Suprapubic skin (tissue), 4 donors: ENCODE measurements at places on chromosomes 7 and 10. TPM values are rescaled to one million over a fixed set of nuclear protein-coding genes. Genes with fewer than 3 reads are reported as not detected.

- H3K36me3 ChIP-seq, result no peaks in the 10 kb centered on the region
- no peak overlapping the region for H3K27ac ChIP-seq
- H3K27me3 ChIP-seq, result no peaks in the 10 kb centered on the region
- no peak overlapping the region for H3K4me3 ChIP-seq
- H3K4me1 ChIP-seq, result peaks cover 35% of the 10 kb centered on the region
These were observed 5.4 kb upstream of the GLI3 start for GRCh38 chr7:42242381-42242780.

- peak overlapping the region; percentile 19 for H3K4me3 ChIP-seq
- H3K36me3 ChIP-seq, result no peaks in the 10 kb centered on the region
- H3K27ac ChIP-seq, result peak overlapping the region; percentile 49
- H3K27me3 ChIP-seq, result no peaks in the 10 kb centered on the region
These were observed 339.8 kb downstream of the FRMD4A start for GRCh38 chr10:13990946-13991345.

- peak; percentile 77 for DNase-seq
- peak overlapping the region; percentile 76 for H3K27ac ChIP-seq
- peaks cover 18% of the 10 kb centered on the region for H3K36me3 ChIP-seq
- H3K27me3 ChIP-seq, result no peaks in the 10 kb centered on the region
- no peak overlapping the region for H3K4me3 ChIP-seq
These were observed 25.8 kb downstream of the TMEM120A start for GRCh38 chr7:75968561-75969001.

DNA sequence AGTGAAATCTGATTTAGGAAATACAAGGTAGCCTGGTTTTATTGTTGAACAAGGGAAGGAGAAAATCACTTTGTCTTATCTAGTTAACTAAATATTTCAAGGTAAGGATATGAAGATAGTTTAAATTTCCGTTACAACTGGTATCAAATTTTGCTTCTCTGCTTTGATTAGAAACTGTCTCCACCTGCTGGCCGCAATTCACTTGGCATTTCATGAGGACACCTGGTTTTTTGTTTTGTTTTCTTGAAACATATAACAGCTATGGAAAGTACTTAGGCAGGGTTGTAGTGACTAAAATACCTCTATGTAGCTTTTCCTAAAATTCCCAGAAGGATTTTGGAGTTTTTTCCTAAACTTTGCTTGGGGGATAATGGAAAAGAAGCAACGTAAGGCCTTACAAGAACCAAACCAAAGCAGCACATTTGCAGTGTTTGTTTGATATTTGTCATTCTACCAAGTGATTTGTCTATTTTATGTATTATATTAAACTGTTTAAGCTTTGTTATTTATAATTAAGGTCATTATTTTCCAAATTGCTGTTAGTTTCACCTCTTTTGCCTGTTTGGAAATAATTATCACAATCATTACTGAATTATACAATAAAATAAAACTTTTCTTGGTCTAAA, 73.6 kb downstream of the AHCYL2 start:
- H3K4me3 ChIP-seq, result no peak overlapping the region
- H3K4me1 ChIP-seq, result peaks cover 13% of the 10 kb centered on the region
- no peak for DNase-seq
- H3K36me3 ChIP-seq, result no peaks in the 10 kb centered on the region
- H3K27me3 ChIP-seq, result no peaks in the 10 kb centered on the region
- no peak overlapping the region for H3K27ac ChIP-seq

- no peak for DNase-seq
- H3K4me3 ChIP-seq, result no peak overlapping the region
- H3K36me3 ChIP-seq, result no peaks in the 10 kb centered on the region
- H3K27ac ChIP-seq, result no peak overlapping the region
These were observed 228.0 kb upstream of the MAGI2 start for GRCh38 chr7:79681454-79681853.

POP7 gene
- total RNA-seq, result 39.4 TPM

DNA sequence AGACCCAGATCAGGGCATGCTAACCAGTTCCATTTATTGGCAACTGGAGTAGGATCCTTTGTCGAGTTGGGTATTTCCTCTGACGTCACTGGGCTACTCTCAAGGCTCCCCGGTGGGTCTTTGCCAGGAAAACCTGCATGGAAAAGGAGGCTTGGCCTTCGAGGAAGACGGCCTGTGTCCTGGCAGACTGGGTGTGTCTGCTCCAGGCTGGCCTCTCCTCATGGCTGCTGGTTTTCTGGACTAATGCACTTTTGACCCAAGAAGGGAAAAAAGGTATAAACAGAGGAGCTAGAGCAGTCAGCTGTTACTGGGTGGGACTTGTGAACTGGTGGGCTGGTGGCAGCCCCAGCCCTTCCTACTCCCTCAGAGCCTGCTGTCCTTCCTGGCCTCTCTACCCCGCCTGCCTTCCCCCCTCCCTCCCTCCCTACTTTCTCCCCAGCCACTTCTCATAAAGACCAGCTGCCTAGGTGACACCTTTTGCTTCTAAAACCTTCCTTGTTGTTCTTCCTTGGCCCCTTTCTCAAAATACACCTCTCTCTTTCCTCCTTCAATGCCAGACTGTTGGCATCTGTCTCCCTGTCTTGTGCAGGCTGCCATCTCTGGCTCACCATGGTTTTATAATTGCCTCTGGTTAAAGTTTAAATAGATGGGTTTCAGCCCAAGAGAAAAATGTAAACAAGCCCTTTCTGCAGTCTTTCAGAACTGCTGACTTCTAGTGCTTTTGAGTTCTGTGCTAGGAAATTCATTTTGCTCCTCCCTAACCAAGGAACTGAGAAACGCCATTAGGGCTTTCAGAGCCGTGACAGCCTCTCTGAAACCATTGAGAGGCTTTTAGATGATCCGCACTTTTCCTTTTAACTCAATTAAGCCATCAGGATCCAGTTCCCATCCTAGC, 101.8 kb upstream of the MKLN1 start:
- H3K27me3 ChIP-seq, result no peaks in the 10 kb centered on the region
- no peaks in the 10 kb centered on the region for H3K36me3 ChIP-seq
- no peak overlapping the region for H3K4me3 ChIP-seq
- H3K4me1 ChIP-seq, result peaks cover 8% of the 10 kb centered on the region
- peak overlapping the region; percentile 47 for H3K27ac ChIP-seq
- peak; percentile 72 for DNase-seq

PLAU gene
- 13.0 TPM for total RNA-seq

- H3K36me3 ChIP-seq, result no peaks in the 10 kb centered on the region
- H3K27me3 ChIP-seq, result no peaks in the 10 kb centered on the region
- H3K4me1 ChIP-seq, result peaks cover 41% of the 10 kb centered on the region
- H3K4me3 ChIP-seq, result peak overlapping the region; percentile 92
- DNase-seq, result no peak
- peak overlapping the region; percentile 99 for H3K27ac ChIP-seq
These were observed 1.2 kb downstream of the ZMYND11 start for GRCh38 chr10:136465-136762.

CNPY1 gene
- not detected for total RNA-seq

DNA sequence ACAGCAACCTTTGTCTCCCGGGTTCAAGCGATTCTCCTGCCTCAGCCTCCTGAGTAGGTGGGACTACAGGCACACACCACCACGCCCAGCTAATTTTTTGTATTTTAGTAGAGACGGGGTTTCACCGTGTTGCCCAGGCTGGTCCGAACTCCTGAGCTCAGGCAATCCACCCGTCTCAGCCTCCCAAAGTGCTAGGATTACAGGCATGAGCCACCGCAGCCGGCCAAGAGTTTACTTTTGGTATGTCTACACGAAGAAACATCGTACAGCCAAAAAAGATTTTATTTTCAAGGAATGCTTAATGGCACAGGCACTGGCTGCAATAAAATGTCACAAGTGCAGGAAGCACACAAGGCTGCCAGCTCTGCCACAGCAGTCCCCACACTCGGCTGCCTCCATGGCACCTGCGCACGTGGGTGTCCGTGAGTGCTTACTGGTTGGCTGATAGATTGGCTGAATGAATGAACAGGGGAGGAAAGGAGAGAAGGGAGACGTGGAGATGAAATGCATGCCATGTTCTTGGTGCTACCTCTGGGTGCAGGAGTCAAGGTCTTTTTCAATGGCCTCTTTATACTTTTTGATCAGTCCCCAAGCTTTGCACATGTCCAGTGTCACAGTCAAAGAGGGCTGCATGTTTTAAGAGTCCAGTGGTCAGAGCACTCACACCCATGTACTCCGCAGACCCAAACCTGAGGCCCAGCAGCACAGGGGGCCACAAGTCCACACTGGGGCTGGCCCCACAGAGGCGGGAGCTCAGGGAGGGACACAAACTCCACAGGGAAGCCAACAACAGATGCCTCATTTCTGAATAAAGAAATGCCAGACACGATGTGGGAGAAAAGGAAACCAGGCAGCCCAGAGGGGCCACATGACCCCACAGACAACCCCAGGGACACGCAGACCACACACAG, 198.2 kb downstream of the MAD1L1 start:
- H3K4me1 ChIP-seq, result peaks cover 9% of the 10 kb centered on the region
- H3K36me3 ChIP-seq, result no peaks in the 10 kb centered on the region
- H3K27me3 ChIP-seq, result no peaks in the 10 kb centered on the region
- DNase-seq, result peak; percentile 40
- H3K4me3 ChIP-seq, result no peak overlapping the region

NRF1 gene
- total RNA-seq, result 16.0 TPM

DNA sequence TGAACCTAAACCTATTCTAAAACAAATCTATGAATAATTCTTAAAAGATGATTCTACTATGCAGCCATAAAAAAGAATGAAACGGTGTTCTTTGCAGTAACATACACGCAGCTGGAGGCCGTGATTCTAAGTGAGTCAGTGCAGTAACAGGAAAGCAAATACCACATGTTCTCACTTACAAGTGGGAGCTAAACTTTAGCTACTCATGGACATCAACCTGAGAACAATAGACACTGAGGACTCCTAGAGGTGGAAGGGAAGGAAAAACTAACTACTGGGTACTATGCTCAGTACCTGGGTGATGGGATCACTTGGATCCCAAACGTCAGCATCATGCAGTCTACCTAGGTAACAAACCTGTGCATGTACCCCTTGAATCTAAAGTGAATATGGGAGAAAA, 575.0 kb upstream of the MGMT start:
- DNase-seq, result no peak
- H3K27me3 ChIP-seq, result no peaks in the 10 kb centered on the region
- no peak overlapping the region for H3K27ac ChIP-seq
- H3K36me3 ChIP-seq, result no peaks in the 10 kb centered on the region

LIPM gene
- 16.7 TPM for total RNA-seq

GRCh38 chr7:66138994-66139752, 24.5 kb downstream of the CRCP start:
- no peak overlapping the region for H3K4me3 ChIP-seq
- peaks cover 39% of the 10 kb centered on the region for H3K36me3 ChIP-seq
- no peak for DNase-seq
- H3K27ac ChIP-seq, result no peak overlapping the region
- H3K27me3 ChIP-seq, result no peaks in the 10 kb centered on the region

SMNDC1 gene
- 15.8 TPM for total RNA-seq

GBX1 gene
- total RNA-seq, result not detected

- no peak overlapping the region for H3K27ac ChIP-seq
- H3K27me3 ChIP-seq, result no peaks in the 10 kb centered on the region
- peaks cover 19% of the 10 kb centered on the region for H3K4me1 ChIP-seq
- no peaks in the 10 kb centered on the region for H3K36me3 ChIP-seq
- H3K4me3 ChIP-seq, result no peak overlapping the region
These were observed 335.3 kb downstream of the PLXNA4 start for GRCh38 chr7:132240821-132241422.

- H3K4me1 ChIP-seq, result no peaks in the 10 kb centered on the region
- H3K27me3 ChIP-seq, result no peaks in the 10 kb centered on the region
- H3K36me3 ChIP-seq, result no peaks in the 10 kb centered on the region
These were observed 179.7 kb downstream of the ANK3 start for GRCh38 chr10:60209874-60210570.

- no peaks in the 10 kb centered on the region for H3K36me3 ChIP-seq
- H3K27me3 ChIP-seq, result no peaks in the 10 kb centered on the region
- no peak for DNase-seq
These were observed 54.7 kb downstream of the ARHGAP22 start for GRCh38 chr10:48550071-48550691.

CHST12 gene
- 20.7 TPM for total RNA-seq

- no peak for DNase-seq
- H3K36me3 ChIP-seq, result no peaks in the 10 kb centered on the region
- no peaks in the 10 kb centered on the region for H3K4me1 ChIP-seq
- H3K4me3 ChIP-seq, result no peak overlapping the region
- no peaks in the 10 kb centered on the region for H3K27me3 ChIP-seq
These were observed 27.7 kb upstream of the MYH16 start for GRCh38 chr7:99244939-99245338.

DNA sequence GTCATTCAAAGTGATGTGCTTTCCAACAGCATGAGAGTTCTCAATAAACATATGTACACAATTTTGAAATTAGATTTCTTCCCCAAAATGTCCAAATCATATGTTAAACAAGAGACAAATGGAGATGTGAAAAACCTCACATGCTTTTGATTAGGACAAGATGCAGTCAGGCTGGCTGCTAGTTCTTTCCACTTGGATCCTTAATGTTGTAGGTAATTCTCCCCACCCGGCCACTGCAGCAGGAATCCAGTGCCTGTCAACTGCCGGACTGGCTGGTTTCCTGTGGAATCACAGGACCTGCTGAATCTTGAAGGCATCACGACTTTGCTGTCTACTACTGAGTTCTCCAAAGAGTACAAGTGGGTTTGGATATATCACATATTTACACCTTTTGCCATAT, 138.6 kb upstream of the AKR1E2 start:
- no peaks in the 10 kb centered on the region for H3K27me3 ChIP-seq
- H3K4me3 ChIP-seq, result no peak overlapping the region
- peak overlapping the region; percentile 1 for H3K27ac ChIP-seq
- DNase-seq, result no peak

NODAL gene
- not detected for total RNA-seq

GRCh38 chr7:4725850-4726450, 43.9 kb downstream of the FOXK1 start:
- no peak for DNase-seq
- H3K27me3 ChIP-seq, result no peaks in the 10 kb centered on the region
- peak overlapping the region; percentile 55 for H3K4me3 ChIP-seq
- peaks cover 19% of the 10 kb centered on the region for H3K36me3 ChIP-seq
- H3K4me1 ChIP-seq, result peaks cover 57% of the 10 kb centered on the region

- no peak overlapping the region for H3K4me3 ChIP-seq
- no peak overlapping the region for H3K27ac ChIP-seq
- DNase-seq, result no peak
- H3K36me3 ChIP-seq, result no peaks in the 10 kb centered on the region
- H3K4me1 ChIP-seq, result no peaks in the 10 kb centered on the region
- no peaks in the 10 kb centered on the region for H3K27me3 ChIP-seq
These were observed 14.8 kb downstream of the THSD7A start for GRCh38 chr7:11817111-11817740.

- peaks cover 3% of the 10 kb centered on the region for H3K4me1 ChIP-seq
- no peak overlapping the region for H3K4me3 ChIP-seq
- no peaks in the 10 kb centered on the region for H3K36me3 ChIP-seq
- no peaks in the 10 kb centered on the region for H3K27me3 ChIP-seq
- no peak overlapping the region for H3K27ac ChIP-seq
These were observed 481.0 kb upstream of the SEMA3A start for GRCh38 chr7:84675633-84676034.

DNA sequence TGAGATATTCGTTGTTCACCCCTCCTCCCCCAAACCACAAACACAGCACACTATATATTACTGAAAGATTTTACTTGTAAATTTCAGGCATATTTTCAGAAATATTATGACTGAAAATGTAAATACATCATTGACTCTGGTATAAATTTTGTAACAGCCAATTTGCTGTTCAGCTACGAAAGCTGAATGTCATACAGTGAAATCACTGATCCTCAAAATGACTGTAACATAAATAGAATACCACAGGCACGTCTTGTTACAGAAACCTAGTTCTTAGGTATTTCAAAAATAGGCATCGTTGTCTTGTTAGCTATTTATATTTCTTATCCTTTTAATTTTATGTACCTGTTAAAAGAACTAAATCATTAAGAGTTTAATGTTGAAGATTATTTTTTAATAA, 15.1 kb downstream of the TRUB1 start:
- no peaks in the 10 kb centered on the region for H3K36me3 ChIP-seq
- H3K4me1 ChIP-seq, result no peaks in the 10 kb centered on the region
- no peak for DNase-seq
- no peaks in the 10 kb centered on the region for H3K27me3 ChIP-seq
- no peak overlapping the region for H3K27ac ChIP-seq
